ENCODE measurements at places on chromosomes 1 and 21. TPM values are rescaled to one million over a fixed set of nuclear protein-coding genes. Genes with fewer than 3 reads are reported as not detected.
A peak's percentile ranks its signal among the peaks of the same experiment; 100 is the strongest.

- no peak for DNase-seq
Observed at GRCh38 chr1:81428998-81429397, 371.7 kb upstream of the ADGRL2 start.

DNA sequence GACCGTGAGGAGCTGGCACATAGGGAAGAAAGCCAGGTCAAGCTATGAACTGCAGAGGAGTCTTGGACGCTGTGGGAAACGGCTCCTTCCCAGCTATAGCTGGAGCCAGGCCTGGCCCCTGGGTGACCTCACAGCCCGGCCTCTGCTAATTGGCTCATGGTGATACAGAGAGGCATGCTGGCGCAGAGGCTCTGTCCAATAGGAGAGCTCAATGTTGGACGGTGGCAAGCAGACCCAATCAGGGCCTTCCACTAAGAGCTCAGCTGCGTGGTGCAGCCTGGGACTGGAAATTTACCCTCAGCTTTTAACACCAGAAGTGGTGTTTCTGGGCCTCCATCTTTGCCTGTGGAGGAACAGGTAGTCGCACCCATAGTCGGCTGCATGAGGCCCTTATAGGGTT is 64.4 kb upstream of the GRHL3 start:
- DNase-seq, result no peak

GRCh38 chr21:36718951-36719501 is 20.1 kb downstream of the SIM2 start:
- DNase-seq, result no peak

The C4BPA gene
- 2.6 TPM for total RNA-seq

- no peak for DNase-seq
Observed at GRCh38 chr1:15543251-15543588, 16.6 kb downstream of the DNAJC16 start.

The WDR47 gene
- total RNA-seq, result 2.9 TPM

DNA sequence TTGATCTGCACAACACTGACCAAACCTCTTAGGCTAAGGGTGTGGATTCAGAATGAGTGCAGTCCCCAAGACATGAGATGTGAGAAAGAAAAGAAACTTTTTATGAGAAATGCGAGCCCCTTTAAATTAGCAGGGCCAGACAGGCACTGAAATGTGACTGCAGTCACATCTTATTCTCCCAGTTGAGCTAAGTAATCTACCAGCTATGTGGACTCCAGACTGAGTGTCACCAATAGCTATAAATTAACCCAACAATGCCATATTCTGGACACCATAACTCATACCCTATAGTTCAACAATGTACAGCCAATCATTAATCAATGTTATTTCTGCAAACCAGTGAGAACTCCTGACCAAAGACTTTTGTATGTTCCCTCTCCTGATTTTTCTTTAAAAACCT is 153.2 kb downstream of the COQ8A start:
- no peak for DNase-seq

GRCh38 chr1:168629466-168629865 is 53.1 kb downstream of the XCL1 start:
- no peak for DNase-seq

DNA sequence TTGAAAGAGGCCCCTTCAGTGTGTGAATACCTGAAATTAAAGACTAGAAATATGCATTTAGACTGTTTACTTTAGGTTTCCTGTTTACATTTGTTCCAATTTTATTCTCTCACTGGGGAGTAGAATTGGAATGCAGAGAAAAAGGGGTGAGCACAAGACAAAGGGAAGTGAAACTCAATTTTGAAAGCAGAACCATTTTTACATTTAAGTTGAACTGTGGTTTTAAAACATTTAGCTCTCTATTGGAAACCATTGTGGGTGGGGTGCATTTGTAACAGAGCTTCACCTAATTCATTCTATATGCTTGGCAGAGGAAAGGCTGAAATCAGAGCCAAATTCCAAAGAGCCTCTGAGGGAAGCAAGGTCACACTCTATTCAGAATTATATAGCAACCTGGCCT is 235.3 kb upstream of the C1orf105 start:
- DNase-seq, result no peak

DNA sequence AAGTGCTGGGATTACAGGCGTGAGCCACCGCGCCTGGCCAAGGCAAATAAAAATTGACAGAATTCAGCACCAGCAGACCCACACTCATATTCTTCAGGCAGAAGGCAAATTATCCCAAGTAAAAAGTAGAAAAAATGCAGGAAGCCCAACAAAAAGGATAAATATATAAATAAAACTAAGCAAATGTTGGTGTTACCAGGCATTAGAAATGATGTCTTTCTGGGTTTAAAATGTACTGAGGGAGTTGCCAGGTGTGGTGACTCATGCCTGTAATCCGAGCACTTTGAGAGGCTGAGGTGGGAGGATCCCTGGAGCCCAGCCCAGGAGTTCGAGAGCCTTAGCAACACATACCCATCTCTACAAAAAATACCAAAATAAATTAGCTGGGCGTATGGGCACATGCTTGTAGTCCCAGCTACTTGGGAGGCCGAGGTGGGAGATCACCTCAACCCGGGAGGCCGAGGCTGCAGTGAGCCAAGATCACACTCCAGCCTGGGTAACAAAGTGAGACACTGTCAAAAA is 6.3 kb downstream of the INTS11 start:
- DNase-seq, result peak; percentile 69

The IFNGR2 gene
- 66.0 TPM for total RNA-seq
